ENCODE measurements at places on chromosomes 7 and 10. TPM values are rescaled to one million over a fixed set of nuclear protein-coding genes. Genes with fewer than 3 reads are reported as not detected.

Gene CUEDC2
- total RNA-seq, result 61.4 TPM

Gene HOGA1
- 0.21 TPM for total RNA-seq

Gene INSIG1
- total RNA-seq, result 41.5 TPM

Gene MYO1G
- total RNA-seq, result 0.25 TPM

Gene ARHGEF35
- total RNA-seq, result 9.5 TPM

Gene NPY4R2
- not detected for total RNA-seq
